Smooth muscle cell of the umbilical artery (primary cell): ENCODE measurements at places on chromosomes 16 and 17. TPM values are rescaled to one million over a fixed set of nuclear protein-coding genes. Genes with fewer than 3 reads are reported as not detected.

The CREBBP gene
- total RNA-seq = 14.3 and 19.3 TPM in 2 replicates

The KCNH4 gene
- not detected in 2 replicates for total RNA-seq

The SNRNP25 gene
- 17.5 and 17.9 TPM in 2 replicates for total RNA-seq

The CDH3 gene
- total RNA-seq = under 0.01 and 0.14 TPM in 2 replicates

The CACNB1 gene
- 4.8 and 12.7 TPM in 2 replicates for total RNA-seq

The EFCAB5 gene
- total RNA-seq = 0.59 and 1.3 TPM in 2 replicates

The ABCA9 gene
- total RNA-seq = 1.8 TPM in 2 replicates

The CDRT15 gene
- not detected in 2 replicates for total RNA-seq

The METTL9 gene
- total RNA-seq = 177 and 203 TPM in 2 replicates

The PRRT2 gene
- total RNA-seq = 1.2 and 4.4 TPM in 2 replicates

The TEKT5 gene
- not detected in 2 replicates for total RNA-seq

The KRT14 gene
- total RNA-seq = 0.46 TPM in 1 of 2 replicates, not detected in the other

The SCIMP gene
- total RNA-seq = not detected in 2 replicates

The IQCK gene
- 7.6 and 9.2 TPM in 2 replicates for total RNA-seq

The SCARF1 gene
- 0.32 and 0.59 TPM in 2 replicates for total RNA-seq

The KRTAP4-5 gene
- not detected in 2 replicates for total RNA-seq

The KRTAP4-3 gene
- not detected in 2 replicates for total RNA-seq

The DHRS7C gene
- total RNA-seq = not detected in 2 replicates

The ABCC3 gene
- total RNA-seq = 5.6 and 9.1 TPM in 2 replicates

The FSCN2 gene
- total RNA-seq = 1.2 and 2.7 TPM in 2 replicates

The UMOD gene
- not detected in 2 replicates for total RNA-seq

The VMO1 gene
- total RNA-seq = 1.5 TPM in 1 of 2 replicates, not detected in the other

The TBKBP1 gene
- total RNA-seq = 6.2 and 9.6 TPM in 2 replicates

The OR1F1 gene
- total RNA-seq = not detected in 2 replicates

The TPSG1 gene
- total RNA-seq = not detected in 2 replicates

The SEPTIN12 gene
- not detected in 2 replicates for total RNA-seq

The CSH1 gene
- total RNA-seq = not detected in 2 replicates

The SMIM36 gene
- total RNA-seq = not detected in 2 replicates

The NUTF2 gene
- 73.9 and 178 TPM in 2 replicates for total RNA-seq

The MPDU1 gene
- 66.1 and 69.8 TPM in 2 replicates for total RNA-seq

The FOXC2 gene
- 0.89 and 4.4 TPM in 2 replicates for total RNA-seq

The CAVIN1 gene
- 374 and 587 TPM in 2 replicates for total RNA-seq

The CES3 gene
- total RNA-seq = 0.65 and 0.89 TPM in 2 replicates

The DNAI2 gene
- not detected in 2 replicates for total RNA-seq

The KSR1 gene
- 88.2 and 89.3 TPM in 2 replicates for total RNA-seq

The SCN4A gene
- not detected in 2 replicates for total RNA-seq

The C17orf100 gene
- 0.55 and 0.59 TPM in 2 replicates for total RNA-seq

The SHCBP1 gene
- total RNA-seq = 1.8 and 19.7 TPM in 2 replicates

The RAD51C gene
- 24.4 and 28.5 TPM in 2 replicates for total RNA-seq

The ITGB3 gene
- total RNA-seq = 75.4 and 88.1 TPM in 2 replicates

The SDR42E2 gene
- total RNA-seq = not detected in 2 replicates

The NUDT21 gene
- total RNA-seq = 65.6 and 110 TPM in 2 replicates

The OR3A3 gene
- total RNA-seq = not detected in 2 replicates

The IRX5 gene
- total RNA-seq = 0.60 and 2.7 TPM in 2 replicates

The GAN gene
- total RNA-seq = 11.9 and 16.0 TPM in 2 replicates

The AANAT gene
- 0.37 TPM in 1 of 2 replicates, not detected in the other for total RNA-seq

The MRPS23 gene
- total RNA-seq = 26.0 and 26.7 TPM in 2 replicates

The KRT31 gene
- not detected in 2 replicates for total RNA-seq
